ENCODE measurements at places on chromosomes 12 and 14. TPM values are rescaled to one million over a fixed set of nuclear protein-coding genes. Genes with fewer than 3 reads are reported as not detected.

The ANKS1B gene
- total RNA-seq, result 0.73 TPM

The SCN8A gene
- 1.8 TPM for total RNA-seq

The TPPP2 gene
- not detected for total RNA-seq

The FOXA1 gene
- 10.6 TPM for total RNA-seq

The VRTN gene
- not detected for total RNA-seq

The WSCD2 gene
- not detected for total RNA-seq

The CLEC4A gene
- total RNA-seq, result not detected

The LRTM2 gene
- total RNA-seq, result not detected

The SLC17A8 gene
- total RNA-seq, result not detected

The RNFT2 gene
- 2.2 TPM for total RNA-seq

The BEGAIN gene
- total RNA-seq, result 11.8 TPM

The DDIT3 gene
- 30.9 TPM for total RNA-seq

The CLEC9A gene
- not detected for total RNA-seq

The RGS6 gene
- total RNA-seq, result not detected

The RABGGTA gene
- total RNA-seq, result 18.4 TPM

The TSPAN11 gene
- total RNA-seq, result 0.04 TPM

The TEX52 gene
- total RNA-seq, result not detected

The PPM1H gene
- 8.0 TPM for total RNA-seq

The MFAP5 gene
- total RNA-seq, result 0.36 TPM

The GAS2L3 gene
- total RNA-seq, result 10.2 TPM

The CLEC2D gene
- total RNA-seq, result 1.1 TPM

The KRT83 gene
- 2.5 TPM for total RNA-seq

The RIMBP2 gene
- not detected for total RNA-seq

Measured in A549 treated with RU486 at 1 μM for 4 hours (cell line).